ENCODE measurements at places on chromosomes 4 and X.

DNA sequence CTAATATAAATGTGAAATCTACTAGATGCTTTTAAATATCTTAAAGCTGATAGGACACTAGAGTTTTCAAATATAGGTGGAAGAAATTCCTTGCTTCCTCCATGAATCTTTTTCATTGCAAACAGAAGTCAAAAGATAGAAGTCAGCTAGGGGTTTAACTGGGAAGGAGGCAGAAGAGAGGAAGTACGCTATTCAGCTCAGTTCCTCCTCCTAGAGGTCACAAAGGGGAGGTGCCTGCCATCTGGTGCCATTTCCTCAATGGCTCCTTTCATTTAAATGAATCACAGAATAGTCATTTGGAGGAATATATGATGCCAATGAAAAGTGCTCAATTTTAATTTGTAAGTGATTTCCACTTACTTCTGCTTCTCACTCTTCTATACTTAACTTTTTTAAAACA, 8.5 kb downstream of the COL25A1 start:
- DNase-seq: peak; percentile 46

DNA sequence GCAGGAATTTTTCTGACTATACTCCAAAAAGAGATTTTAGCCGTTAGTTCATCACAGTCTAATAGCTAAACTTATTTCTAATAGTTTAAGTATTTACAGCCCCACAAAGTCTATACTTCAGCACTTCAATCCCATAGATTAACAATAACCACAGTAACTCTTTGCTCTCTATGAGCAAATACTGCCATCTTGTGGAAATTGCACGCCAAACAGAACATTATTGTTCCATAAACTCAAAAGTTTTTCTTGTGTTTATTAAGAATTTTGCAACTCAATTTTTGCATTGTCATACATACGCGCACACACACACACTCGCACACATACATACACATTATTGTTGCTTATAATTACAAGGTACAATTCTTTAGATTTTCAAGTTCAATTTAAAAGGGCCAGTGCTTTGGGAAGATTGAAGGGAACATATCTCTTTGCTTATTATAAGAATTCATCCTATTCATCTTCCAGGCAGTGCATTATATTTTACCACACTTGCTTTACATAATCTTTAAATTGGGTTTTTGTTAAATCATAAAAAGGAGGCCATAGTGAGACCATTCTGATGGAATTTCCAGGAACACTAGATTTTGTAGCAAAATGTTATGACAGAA, 63.8 kb upstream of the ATOH1 start:
- DNase-seq: peak; percentile 84

DNA sequence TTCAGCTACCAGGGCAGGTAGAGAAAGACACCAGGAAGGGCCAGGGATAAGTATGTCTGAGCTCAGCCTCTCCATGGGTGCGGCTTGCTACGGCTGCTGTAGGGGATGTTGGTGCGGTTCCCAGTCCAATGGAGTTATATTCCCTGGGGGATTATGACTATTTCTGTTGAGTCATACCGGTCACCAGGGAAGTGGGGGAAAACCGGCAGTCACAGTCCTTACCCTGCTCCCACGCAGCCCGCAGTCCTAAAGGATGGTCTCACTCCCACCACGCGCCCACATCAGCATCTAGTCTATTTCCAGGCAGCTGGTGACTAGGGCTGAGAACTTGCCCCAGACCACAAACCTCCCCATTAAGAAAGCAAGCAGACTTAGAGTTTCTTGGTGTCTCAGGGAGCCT, 191.6 kb downstream of the VEGFC start:
- peak; percentile 20 for DNase-seq

- DNase-seq: no peak
Observed at GRCh38 chr4:117383468-117383867, 298.1 kb upstream of the TRAM1L1 start.

DNA sequence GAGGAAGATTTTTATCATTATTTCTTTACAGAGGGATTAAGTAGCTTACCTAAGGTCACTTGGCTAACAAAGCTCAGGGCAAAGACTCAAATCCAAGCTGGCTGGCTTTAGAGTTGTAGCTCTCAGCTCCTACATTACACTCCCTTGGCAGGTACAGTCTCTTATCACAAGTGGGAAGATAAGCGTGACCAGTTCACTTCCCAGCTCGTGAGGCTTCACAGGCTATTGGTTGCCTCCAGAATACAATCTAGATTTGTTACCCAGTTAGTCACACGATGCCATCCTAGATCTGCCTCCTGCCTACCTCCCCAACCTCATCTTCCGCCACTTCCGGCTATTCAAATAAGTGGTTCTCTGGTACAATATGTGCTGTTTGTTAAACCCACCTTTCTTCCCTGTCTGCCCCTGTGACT, 3.7 kb downstream of the MMRN1 start:
- no peak for DNase-seq

GRCh38 chr4:150402871-150403272, 179.1 kb upstream of the MAB21L2 start:
- no peak for DNase-seq

DNA sequence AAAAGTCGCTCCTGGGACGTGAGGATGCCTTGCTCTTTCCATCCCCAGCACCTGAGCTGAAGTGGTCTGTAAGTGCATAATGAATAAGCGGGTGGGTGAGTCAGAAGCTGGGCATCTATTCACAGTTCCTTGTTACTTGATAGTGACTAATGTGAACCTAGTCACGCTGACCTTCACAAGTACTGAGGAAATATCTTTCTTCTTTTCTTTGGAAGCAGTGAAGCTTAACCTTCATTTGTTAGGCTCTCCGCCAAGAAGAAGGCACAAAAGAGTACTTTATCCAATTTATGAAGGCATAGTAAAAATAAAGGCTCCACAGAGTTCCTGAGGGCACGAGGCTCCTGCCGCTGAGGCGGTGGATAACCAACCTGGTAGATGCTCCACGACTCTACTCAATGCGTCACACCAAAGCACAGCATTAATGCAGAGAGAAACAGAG, 475.7 kb upstream of the SLIT2 start:
- DNase-seq: peak; percentile 84

DNA sequence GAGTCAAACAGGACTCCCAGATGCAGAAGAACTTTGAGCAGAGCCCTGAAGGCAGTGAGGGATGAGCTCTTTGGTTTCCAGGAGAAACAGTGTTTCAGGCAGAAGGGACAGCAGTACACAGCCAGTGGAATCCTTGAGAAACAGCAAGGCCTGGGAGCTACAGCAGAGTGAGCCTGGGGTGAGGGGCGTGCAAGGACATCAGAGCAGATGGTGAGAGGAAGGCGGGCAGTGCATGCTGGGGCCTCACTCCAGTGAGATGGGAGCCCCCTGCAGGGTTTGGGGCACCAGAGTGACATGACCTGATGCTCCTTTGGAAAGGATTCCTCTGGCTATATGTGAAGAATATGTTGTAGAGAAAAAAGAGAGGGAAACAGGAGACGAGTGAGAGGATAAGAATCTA, 98.1 kb upstream of the EGFL6 start:
- DNase-seq: no peak

- peak; percentile 66 for DNase-seq
Observed at GRCh38 chr4:31052519-31052918, 332.4 kb downstream of the PCDH7 start.

DNA sequence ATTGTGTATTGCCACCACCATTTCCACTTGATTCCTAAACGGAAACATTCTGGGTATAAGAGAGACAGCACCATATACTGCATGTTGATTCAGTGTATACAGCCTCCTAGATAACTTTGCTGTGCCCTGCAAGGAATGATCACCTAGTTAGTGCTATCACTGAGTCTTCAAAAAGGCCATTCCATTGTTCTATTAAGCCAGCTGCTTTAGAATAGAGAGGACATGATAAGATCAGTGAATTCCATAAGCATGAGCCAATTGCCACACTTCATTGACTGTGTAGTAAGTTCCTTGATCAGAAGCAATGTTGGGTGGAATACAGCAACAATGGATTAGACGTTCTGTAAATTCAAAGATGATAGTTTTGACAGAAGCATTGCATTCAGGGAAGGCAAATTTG, 1047.3 kb downstream of the PCDH18 start:
- no peak for DNase-seq

DNA sequence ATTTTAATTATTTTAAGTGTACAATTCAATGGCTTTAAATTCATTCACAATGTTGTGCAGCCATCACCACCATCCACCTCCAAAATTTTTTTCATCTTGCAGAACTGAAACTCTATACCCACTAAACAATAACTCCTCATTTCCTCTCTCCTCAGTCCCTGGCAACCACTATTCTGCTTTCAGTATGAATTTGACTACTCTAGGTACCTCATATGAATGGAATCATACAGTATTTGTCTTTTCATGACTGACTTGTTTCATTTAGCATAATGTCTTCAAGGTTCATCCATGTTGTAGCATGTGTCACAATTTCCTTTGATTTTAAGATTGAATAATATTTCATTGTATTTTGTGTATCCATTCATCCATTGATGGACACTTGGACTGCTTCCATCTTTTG, 46.9 kb downstream of the KIF4A start:
- no peak for DNase-seq

- no peak for DNase-seq
Observed at GRCh38 chrX:11447418-11447817, 154.2 kb downstream of the AMELX start.

DNA sequence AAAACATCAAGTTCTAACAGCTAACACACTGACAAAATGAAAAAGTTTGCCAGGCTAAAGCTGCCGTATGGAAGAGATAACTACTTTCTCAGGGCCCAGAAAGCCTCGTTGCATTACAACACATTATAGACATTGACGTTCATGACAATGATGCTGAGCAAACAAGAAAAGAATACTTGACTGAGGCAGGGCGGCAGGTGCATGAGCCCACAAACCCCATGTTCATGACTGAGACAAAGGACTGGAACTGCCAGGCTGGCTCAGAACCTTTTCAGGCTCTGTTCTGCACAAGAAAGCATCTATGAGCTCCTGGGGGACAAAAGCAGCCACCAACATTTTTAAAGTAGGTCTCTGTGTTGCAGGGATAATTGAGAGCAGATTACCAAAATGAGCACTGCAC, 13.6 kb downstream of the TLR6 start:
- no peak for DNase-seq

DNA sequence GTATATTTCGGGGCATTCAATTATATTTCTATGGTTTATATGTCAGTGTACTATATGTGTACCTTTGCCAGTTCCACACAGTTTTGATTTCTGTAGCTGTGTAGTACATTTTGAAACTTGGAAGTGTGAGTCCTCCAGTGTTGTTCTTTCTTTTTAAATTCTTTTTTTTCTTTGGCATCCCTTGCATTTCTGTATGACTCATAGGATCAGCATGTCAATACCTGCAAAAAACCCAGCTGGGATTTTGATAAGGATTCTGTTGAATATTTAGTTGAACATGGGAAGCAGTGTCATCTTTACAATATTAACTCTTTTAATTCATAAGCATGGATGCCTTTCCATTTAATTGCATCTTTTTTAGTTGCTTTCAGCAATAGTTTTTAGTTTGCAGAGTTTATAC, 100.0 kb downstream of the SH3BGRL start:
- DNase-seq: no peak

DNA sequence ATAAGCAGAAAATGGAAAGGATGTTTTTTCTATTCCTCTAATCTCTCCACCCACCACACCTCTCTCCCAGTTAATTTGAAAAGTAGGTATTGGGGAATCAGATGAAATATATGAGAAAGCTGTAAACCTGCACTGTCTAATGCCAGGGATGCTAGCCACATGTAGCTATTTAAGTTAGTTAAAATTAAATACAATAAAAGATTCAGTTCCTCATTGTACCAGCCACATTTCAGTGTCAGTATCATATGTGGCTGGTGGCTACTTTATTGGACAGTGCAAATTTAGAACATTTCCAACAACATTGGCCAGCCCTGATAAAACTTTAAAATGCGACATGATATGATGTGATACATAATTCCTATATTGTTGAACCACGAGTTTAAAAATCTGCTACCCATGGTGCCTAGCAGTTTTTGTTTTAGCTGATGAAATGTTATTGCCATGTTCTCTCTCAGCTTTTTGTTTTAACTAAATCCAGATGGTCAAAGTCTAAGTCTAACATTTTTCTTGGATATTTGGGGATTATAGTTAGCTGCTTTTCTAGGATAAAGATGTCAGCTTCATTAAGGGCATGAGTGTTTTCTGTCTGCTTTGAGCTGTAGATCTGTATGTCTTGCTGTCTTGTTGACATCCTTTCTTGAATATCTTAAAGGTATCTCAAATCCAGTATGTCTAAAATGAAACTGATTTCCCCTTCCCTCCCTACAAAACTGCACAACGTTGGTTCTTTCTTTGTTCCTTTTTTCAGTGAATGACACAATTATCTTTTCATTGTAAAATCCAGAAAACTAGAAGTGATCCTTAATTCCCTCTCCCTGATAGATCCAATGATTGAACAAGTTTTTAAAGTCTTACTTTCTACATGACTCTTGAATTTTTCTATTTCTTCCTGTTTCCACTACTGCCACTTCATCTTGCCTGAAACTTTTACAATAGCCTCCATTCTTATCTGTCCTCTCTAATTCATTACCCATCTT, 6.2 kb downstream of the ARFIP1 start:
- no peak for DNase-seq

DNA sequence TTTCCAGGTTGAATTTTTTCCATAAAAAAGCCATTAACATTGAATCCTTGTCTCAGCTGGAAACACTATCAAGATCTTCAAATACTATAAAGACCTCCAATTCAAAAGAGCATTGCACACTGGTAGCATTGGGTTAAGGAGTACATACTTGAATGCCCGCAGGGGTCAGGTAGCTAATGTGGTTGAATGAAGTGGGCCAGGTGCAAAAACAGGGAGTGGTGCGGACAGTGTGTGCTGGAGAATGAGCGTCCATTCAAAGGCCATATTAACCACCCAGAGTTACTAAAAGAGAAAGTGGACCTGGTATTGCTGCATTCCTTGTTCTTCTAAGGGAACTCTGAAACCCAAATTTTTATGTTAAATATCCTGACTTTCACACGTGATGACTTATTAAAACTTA, 91.6 kb downstream of the NYX start:
- no peak for DNase-seq

DNA sequence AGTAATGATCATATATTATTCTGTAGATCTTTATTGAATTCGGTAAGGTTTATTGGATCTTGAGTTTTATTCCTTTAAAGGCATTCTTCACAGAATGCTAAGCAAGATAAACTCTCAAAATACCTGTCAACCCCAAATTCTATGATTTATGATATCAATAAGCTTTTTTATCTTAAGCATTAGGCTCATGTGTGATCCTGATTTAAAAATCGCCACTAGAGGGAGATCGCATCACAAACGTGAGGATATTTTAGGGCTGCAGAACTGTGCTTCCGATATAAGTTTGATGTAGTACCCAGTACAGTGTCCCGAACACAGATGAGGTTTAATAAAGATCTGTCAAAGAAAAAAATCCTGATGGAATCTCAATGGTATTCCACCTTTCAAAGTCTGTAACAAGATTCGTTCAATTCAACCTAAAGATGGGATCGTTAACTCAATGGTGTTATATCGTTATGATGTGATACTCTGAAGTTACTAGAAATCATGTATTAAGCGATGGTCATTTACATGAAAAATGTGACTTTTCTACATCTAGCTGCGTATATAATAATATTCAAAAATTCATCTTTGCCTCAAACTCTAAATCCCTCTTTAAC, 169.0 kb downstream of the CORIN start:
- DNase-seq: no peak

- no peak for DNase-seq
Observed at GRCh38 chr4:138831948-138832347, 183.6 kb upstream of the NOCT start.

Measured in COLO829 (cell line).